Suprapubic skin (tissue), 4 donors: ENCODE measurements at places on chromosomes 4 and X. TPM values are rescaled to one million over a fixed set of nuclear protein-coding genes. Genes with fewer than 3 reads are reported as not detected.

DNA sequence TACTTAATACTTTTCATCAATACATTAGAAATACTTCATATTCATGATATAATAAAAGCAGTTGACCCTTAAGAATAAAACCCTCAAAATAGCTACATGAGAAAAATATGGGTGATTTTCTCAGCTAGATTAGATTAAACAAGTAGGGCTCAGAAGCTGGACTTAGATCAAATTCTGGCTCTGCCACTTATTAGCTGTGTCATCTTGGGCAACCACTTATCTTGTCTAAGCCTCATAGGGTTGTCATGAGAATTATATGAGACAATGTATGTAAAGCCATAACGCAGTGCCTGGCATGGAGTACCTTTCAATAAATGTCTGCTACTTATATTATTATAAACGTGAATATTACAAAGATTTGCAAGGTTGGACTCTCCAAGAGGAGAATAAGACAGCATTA, 84.3 kb upstream of the PGRMC2 start:
- no peak overlapping the region for H3K27ac ChIP-seq
- H3K27me3 ChIP-seq = no peaks in the 10 kb centered on the region
- no peak overlapping the region for H3K4me3 ChIP-seq
- H3K4me1 ChIP-seq = peaks cover 17% of the 10 kb centered on the region
- DNase-seq = no peak

DNA sequence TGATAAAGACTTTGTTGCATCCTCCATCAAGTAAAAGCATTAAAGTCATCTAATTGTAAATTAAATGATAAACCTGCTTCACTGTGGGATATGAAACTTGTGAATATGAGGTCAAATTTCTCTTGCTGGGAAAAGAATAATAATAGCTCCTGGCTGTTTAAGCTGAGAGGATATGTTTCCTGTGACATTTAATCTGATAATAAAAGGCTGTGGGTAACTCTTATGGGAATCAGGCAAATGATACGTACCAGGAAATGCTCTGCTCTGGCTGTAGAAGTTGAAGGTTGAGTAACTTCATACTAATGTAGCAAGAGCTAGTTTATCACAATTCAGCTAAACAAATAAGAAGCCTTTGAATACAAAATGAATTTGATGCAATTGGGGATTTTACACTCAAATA, 574.6 kb downstream of the RAPGEF2 start:
- no peaks in the 10 kb centered on the region for H3K36me3 ChIP-seq
- H3K27me3 ChIP-seq = no peaks in the 10 kb centered on the region
- no peak overlapping the region for H3K4me3 ChIP-seq
- DNase-seq = no peak
- no peaks in the 10 kb centered on the region for H3K4me1 ChIP-seq

- DNase-seq = no peak
- no peak overlapping the region for H3K4me3 ChIP-seq
- H3K27me3 ChIP-seq = no peaks in the 10 kb centered on the region
- no peak overlapping the region for H3K27ac ChIP-seq
- no peaks in the 10 kb centered on the region for H3K36me3 ChIP-seq
- H3K4me1 ChIP-seq = no peaks in the 10 kb centered on the region
These were observed 243.5 kb upstream of the KCNIP4 start for GRCh38 chr4:22192084-22192511.

GRCh38 chr4:137432446-137433311, 99.6 kb downstream of the PCDH18 start:
- no peak overlapping the region for H3K27ac ChIP-seq
- no peaks in the 10 kb centered on the region for H3K27me3 ChIP-seq
- H3K4me3 ChIP-seq = no peak overlapping the region
- no peaks in the 10 kb centered on the region for H3K36me3 ChIP-seq

- no peak overlapping the region for H3K4me3 ChIP-seq
- H3K27me3 ChIP-seq = no peaks in the 10 kb centered on the region
- no peak for DNase-seq
- no peaks in the 10 kb centered on the region for H3K36me3 ChIP-seq
These were observed 141.1 kb downstream of the MSL3 start for GRCh38 chrX:11899091-11899490.

- no peak for DNase-seq
- H3K4me3 ChIP-seq = no peak overlapping the region
- no peaks in the 10 kb centered on the region for H3K27me3 ChIP-seq
These were observed 34.1 kb downstream of the ANXA3 start for GRCh38 chr4:78585633-78586032.

VCX gene
- total RNA-seq = not detected
